ENCODE measurements at places on chromosomes 3 and 15. TPM values are rescaled to one million over a fixed set of nuclear protein-coding genes. Genes with fewer than 3 reads are reported as not detected.

IMPG2 gene
- 0.65 TPM for total RNA-seq

FBXW12 gene
- total RNA-seq = 0.27 TPM

SNX1 gene
- total RNA-seq = 55.0 TPM

RCCD1 gene
- total RNA-seq = 22.7 TPM

SLCO2A1 gene
- total RNA-seq = under 0.01 TPM

ZBTB38 gene
- 267 TPM for total RNA-seq

CFAP44 gene
- 11.0 TPM for total RNA-seq

FBXO40 gene
- not detected for total RNA-seq

C3orf85 gene
- total RNA-seq = not detected

CD276 gene
- total RNA-seq = 87.3 TPM

All from fibroblast of the aortic adventitia (primary cell).